ENCODE measurements at places on chromosomes 12 and 14.

GRCh38 chr12:39300799-39301198 is 142.1 kb downstream of the KIF21A start:
- no peak for DNase-seq

- peak; percentile 76 for DNase-seq
These were observed 96.4 kb downstream of the SCARB1 start for GRCh38 chr12:124767066-124767821.

GRCh38 chr12:41663598-41664265 is 475.6 kb downstream of the PDZRN4 start:
- DNase-seq: peak; percentile 15

DNA sequence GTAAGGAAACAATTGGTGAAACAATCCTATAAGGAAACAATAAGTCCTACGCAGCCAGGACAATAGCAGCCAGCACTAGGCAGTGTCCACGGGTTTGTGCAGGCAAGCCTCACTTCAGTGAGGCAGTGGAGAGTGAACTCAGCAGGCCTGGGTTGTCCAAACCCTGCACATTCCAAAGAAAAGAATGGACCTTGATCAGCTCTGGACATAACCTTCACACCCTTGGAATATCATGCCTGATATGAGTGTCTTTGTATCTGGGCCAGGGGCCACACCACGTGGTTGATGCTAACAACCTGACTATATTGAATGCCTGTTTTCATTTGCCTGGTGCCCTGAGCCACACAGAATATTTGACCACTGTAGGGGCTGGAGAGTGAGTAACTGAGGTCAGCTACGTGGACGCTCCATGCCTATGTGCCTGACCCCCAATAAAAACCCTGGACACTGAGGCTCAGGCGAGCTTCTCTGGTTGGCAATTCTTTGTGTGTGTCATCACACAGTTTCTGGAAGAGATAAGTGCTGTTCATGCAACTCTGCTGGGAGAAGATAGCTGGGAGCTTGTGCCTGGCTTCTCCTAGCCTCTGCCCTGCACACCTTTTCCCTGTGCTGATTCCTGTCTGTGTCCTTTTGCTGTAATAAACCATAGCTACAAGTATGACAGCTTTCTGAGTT is 81.4 kb upstream of the NCOR2 start:
- DNase-seq: no peak

DNA sequence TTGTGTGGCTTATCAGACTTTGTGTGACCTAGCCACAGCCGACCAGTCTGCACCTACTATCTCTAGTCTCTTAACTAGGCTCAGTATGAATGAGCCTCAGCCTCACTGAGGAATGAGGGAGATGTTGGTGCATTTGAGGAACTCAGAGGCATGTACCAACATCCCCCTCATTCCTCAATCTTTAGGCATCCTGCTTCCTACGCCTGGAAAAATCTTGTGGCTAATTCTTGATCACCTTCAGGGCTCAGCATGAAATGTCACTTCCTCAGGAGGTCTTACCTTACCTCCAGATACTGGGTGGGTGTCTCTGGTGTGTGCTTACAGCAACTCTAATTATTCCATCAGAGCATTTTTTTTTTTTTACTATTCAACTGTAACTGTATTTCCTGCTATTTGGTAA is 148.8 kb upstream of the TMCC3 start:
- DNase-seq: no peak
